Stimulated activated CD4-positive, alpha-beta T cell treated with anti-CD3 and anti-CD28 coated beads, Interleukin-4, amount 100 ng/mL, for 4 hours (primary cell): ENCODE measurements at places on chromosomes 2 and 18.

DNA sequence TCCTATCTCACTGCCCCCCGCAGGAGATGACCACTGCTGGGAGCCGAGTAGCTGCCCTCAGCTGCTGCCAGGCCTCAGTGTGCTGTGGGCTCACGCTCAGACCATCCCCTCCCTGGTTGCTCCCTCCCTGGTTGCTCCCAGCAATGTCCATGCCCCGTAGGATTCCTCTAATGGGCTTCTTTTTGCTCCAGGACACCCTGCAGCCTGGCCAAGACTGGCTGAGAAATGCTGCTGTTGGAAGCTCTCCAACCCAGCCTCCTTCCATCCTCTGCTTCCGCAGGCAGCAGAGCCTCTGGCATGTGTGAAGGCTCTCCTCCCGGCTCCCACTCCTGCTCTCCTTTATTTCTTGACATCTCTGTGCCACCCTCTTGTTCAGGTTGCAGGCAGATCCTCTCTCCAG is 48.6 kb downstream of the SOX11 start:
- DNase-seq, result no peak

GRCh38 chr2:146916914-146917313 is 927.9 kb upstream of the ACVR2A start:
- no peak for DNase-seq

DNA sequence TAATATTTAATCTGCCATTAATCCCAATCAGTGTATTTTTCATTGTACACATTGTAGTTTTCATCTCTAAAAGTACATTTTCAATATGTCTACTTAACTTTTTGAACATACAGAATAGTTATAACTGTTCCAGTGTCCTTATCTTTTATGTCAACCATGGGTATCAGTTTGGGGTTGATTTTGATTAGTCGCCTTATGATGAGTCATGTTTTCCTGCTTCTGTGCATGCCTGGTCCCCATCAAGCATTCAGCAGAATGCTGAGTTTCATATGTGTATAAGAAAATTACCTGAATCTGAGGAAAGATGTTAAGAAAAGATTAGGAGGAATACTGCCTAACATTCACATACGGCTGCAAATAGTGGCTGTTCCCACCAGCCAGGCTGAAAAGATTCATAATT is 17.7 kb downstream of the SPDYA start:
- no peak for DNase-seq

GRCh38 chr2:60510713-60511112 is 42.7 kb downstream of the BCL11A start:
- DNase-seq, result no peak

DNA sequence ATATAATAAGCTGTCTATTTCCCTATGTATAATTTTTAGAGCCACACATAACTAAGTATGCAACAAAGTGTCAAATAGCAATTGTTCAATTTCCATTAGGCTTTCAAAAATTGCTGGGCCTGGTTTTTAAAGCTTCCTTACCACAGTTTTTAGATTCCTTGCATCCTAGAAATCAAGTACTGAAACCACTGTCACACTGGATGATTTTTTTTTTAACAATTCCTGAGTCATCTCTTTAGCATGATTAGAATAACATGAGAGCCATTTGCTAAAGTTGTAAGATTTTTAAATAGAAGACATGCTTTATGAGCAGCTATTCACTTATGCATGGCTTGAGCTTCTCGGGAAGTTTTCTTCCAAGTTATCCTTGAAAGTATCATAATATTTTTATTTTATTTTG is 319.5 kb upstream of the NXPH2 start:
- no peak for DNase-seq

GRCh38 chr2:232731470-232731869 is 34.3 kb downstream of the GIGYF2 start:
- no peak for DNase-seq

DNA sequence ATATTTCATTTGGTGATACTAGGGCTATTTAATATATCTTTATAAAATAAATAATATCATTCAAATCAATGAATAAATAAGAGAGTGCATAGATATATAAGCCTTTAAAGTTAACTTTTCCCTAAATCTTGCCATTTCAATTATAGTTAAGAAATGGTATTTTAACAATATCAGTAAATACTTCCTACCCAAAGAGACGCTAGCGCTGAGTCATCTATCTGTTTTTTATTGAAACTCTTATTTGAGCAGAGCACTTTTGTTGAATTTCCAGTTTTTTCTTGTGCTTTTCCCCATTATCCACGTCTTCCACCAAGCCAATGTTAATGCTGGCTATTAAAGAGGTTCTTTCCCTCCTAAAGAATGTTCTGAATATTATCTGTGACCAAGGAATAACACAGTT is 639.3 kb downstream of the DSC3 start:
- DNase-seq, result no peak

DNA sequence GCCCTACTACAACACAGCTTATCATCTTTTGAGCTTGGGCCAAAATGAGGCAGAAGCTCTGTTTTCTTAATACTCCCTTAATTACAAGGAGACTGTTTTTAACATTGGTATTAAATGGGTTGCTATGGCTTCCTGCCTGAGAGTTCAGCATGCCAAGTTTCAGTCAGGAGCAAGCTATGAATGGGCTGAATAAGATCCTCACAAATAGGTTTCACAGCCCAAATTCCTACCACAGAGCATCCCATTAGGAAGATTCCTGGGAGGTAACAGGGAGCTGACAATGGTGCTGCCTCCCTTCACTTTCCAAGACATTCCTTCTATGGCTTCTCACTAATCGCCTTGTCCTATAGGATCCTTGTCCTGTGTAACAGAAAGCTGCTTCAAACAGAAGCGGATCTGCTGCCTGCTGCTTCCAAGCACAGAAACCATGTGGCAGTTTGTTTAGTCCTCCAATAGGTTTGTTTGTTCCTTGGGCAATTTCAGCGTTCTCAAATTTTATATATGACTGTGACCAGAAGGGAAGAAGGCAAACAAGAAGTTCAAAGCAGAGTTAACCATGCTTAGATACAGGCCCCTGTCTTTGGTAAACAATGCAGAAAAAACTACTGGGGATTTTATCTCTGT is 70.9 kb downstream of the NCKAP5 start:
- DNase-seq, result no peak

DNA sequence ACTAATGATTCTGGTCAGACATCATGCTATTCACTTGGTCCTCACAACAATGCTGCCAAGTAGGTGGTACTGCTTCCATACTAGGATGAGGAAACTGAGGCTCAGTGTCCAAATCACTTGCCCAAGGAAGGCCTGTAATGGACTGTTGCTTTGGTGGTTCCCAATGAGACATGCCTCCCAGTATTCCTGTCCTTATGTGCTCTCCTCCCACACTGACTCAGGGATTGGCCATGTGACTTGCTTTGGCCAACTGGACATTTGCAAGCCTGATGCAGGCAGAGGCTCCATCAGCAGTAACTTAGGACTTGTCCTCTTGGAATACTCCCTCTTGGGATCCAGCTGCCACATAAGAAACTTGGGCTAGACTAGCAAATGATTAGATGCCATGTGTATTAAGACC is 3.0 kb downstream of the FBXO41 start:
- no peak for DNase-seq

DNA sequence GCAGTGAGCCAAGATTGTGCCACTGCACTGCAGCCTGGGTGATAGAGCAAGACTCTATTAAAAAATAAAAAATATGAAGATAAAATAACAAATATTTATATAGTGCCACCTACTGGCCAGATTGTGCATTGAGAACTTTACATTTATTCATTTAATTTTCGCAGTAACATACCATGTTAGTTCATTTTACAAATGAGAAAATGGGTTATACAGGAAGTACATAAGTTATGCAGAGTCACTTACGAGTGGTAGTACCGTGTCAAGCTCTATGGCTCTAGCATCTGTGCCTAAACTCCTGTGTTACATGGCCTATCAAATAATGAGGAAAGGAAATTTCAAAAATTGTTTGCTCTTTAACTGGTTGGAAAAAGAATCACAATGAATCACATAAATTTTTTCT is 27.9 kb downstream of the RIF1 start:
- DNase-seq, result no peak

GRCh38 chr2:17476830-17477229 is 41.4 kb downstream of the RAD51AP2 start:
- no peak for DNase-seq

- no peak for DNase-seq
These were observed 30.4 kb downstream of the PRKRA start for GRCh38 chr2:178420463-178420999.

- no peak for DNase-seq
These were observed 120.8 kb downstream of the NFATC1 start for GRCh38 chr18:79516441-79516931.

DNA sequence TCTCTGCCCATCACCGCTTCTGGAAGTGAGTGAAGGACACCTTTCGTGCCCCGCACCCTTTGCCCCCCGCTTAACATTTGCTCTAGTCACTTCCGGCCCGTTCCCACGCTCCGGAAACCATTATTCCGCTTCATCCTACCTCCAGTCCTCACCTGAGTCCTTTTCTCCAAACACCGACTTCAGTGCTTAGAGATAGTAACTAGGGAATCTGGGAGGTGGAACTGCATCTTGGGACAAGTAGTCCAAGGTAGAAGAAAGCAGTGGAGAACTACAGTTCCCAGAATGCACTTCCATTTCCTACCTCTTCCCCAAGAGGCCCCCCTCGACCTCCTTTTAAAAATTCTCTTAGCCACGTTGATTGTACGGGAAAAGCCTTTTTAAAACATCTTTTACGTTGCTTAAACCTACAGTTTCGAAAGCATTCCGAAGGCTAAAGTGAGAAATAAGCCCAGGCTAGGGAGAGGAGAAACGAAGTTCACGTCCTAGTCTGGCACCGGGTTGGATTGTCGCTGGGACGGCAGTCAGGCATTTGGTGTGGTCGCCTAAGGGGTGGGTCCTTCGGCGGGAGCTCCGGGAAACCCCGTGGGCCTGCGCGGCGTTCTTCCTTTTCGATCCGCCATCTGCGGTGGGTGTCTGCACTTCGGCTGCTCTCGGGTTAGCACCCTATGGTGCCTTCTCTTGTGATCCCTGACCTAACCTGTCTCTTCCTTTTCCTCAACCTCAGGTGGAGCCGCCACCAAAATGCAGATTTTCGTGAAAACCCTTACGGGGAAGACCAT is at the start of the genes CLHC1 and RPS27A:
Gene CLHC1, minus strand, starts transcription at position 210 of the 779 bp plus-strand sequence. CDS start 9,882 bp downstream, outside the sequence.
Gene RPS27A, plus strand, starts transcription at position 605 of the 779 bp plus-strand sequence. Its CDS starts 137 bp downstream, at position 742.
- DNase-seq, result peak; percentile 94

GRCh38 chr2:28600181-28600580 is 104.3 kb downstream of the PLB1 start:
- DNase-seq, result no peak

GRCh38 chr2:231930593-231931281 is 4.5 kb upstream of the NPPC start:
- no peak for DNase-seq
